ENCODE measurements at places on chromosomes 4 and X.

DNA sequence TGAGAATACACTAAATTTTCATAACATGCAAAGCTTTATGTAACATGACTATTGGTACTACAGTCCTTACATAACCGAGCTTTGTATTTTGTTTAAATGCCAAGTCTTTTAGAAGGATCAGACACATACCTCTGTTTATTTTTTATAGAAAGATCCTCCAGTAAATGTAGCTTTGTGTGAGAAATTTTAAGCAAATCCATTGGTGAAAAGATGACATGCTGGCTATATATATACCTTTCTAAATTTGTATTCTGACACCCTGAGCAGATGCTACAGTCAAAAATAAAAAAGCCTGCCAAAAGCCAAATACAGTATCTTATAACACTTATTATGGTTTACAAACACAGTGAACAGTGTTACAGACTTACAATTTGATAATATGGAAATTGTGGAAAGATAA is at the start of gene YIPF7:
YIPF7 (minus strand) TSS at position 201 of the 400 bp plus-strand sequence. CDS start 1,525 bp downstream, outside the sequence.
- no peak for DNase-seq

- DNase-seq: no peak
These were observed 4.8 kb downstream of the CPE start for GRCh38 chr4:165383591-165384073.

- peak; percentile 0 for DNase-seq
These were observed 50.7 kb downstream of the MXRA5 start for GRCh38 chrX:3295731-3296130.

- DNase-seq: no peak
These were observed 4.5 kb downstream of the SMIM9 start for GRCh38 chrX:154829926-154830442.

DNA sequence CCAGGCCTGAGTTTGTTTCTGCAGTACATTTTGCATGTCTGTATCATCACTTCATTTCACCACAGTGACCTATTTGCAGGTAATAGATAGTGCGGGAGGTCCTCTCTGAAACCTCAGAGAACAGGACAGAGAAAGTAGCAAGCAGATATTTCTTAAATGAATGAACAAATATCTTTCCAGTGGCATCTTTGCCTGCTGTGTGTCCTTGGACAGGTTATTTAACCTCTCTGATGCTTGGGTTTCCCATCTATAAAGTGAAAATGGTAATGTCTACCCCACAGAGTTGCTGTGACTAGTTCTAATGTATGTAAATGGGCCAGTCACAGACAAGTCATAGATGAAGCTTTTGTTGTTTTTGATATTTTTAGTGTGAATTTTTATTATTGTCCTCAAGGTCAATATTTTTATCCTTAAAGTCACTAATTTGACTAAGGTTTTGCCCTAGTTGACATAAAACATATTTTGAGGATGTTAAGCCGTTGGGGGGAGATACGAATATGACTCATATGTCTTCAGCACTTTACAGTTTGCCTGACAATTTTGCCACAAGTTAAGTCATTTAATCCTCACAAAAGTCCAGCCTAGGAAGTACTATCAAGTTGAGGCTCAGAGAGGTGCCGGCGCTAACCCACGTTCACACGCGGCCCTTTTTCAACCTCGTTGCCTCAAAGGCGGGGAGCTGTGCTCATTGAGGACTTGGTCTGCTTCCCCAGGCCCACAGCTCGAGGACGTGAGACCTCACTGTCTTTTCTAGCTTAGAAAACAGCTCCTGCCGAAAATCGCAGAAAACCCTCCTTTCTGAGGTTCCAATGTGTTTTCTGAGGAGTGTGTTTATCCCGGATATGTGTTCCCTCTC is 126.7 kb upstream of the STX18 start:
- no peak for DNase-seq

DNA sequence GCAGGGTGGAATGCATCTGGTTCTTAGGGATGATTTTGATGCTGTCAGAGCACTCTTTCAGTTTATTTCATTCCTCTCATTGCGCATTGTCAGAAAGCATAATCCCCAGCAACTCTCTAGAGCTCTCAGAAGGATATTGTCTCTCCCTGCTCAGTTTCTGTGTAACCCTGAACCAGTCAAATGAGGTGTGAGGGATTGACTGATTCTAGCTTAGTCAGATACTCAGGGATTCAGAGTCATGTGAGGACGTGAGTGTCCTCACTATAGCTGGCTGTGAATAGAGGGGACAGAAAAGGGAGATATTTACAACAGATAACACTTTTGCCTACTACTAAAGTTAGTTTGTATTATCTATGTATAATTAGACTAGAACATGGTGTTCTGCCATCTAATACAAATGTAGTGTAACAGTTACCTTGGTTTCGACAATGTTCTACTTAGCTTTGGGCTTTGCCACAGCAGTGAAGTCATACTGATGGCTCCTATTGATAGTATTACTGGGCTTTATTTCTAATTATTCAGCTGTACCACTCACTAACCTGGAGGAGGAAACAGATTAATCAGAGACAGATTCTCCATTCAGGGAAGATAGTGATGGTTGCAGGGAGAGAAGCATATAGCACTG is 19.5 kb downstream of the AP1AR start:
- peak; percentile 5 for DNase-seq

DNA sequence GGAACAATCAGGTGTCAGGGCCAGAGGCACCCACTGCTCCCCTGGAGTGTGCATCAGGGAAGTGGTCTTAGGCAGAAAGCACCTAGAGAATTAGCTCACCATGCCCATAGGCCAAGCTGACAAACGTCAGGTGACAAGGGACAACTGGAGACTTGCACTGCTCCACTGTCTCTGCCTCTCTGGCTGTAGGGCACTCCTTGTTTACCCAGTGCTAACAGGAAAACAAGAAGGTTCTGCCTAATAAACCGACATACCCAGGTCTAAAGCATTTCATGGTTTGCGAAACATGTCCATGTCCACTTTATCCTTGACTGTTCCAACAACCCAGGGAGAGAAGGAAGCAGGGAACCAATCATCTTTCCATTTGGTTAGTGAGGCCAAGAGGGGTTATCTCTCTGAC is 92.5 kb upstream of the MAMLD1 start:
- DNase-seq: no peak

DNA sequence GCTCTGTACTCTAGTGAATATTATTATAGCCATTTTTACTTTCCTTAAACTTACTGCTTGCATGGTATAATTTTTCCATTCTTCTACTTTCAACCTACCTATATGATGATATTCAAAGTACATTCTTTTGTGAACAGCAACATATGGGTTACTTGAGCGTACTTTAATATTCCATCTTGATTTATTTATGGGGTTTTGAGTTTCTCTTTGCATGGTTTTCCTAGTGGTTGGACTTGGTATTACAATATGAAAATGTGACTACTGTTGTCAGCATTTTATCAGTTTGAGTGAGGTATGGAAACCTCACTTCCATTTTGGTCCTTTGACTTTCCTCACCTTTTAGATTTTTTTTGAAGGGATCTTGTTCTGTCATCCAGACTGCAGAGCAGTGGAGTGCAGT is 35.9 kb downstream of the ADGRG4 start:
- peak; percentile 0 for DNase-seq

DNA sequence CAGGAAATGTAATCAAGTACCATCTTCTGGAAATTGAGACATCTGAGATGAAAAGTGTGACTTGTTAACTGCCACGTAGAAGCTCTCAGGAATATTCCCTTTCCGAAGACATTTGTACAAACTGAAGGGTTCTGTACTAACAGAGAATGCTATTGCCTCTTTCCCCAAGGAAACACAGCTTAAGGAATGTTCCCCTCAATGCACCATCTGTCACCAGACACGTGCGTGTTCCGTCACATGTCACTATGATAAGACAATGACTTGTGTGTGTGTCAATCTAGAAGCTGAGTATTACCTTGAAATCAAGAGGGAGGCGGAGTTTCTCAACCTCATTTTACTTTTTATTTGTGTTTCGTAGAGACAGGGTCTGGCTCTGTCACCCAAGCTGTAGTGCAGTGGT is 58.1 kb downstream of the DHRSX start:
- DNase-seq: no peak

DNA sequence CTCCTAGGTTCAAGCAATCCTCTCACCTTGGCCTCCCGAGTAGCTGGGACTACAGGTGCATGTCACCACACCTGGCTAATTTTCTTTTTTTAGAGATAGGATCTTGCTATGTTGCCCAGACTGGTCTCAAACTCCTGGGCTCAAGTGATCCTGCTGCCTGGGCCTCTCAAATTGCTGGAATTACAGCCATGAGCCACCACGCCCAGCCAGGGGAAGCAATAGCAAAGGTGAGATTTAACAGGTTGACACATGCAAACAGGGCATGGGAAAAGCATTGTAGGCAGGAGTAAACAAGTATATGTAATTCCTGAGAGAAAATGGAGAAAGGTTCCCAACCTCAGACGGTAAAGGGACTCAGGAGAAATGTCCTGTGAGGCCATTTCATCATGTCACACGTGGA is 33.6 kb upstream of the TBL1X start:
- no peak for DNase-seq

- no peak for DNase-seq
These were observed 7.3 kb downstream of the SEC24B start for GRCh38 chr4:109440948-109441347.

DNA sequence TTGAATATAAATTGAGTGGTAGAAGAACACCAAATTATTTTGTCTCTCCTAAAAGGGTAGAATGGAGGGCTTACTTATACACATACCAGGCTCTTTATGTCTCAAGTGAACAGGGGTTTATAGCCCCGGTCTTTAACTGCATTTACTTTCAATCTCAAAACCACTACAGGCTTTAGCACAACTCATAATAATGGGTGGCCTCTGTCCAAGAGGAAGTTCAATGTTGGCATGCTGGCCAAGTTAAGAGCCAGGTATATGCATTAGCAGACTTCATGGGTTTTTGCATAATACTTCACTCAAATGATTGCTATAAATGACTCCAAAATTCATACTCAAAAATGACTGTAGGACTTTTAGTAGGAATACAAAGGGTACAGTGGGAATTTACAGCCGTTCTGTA is 118.5 kb upstream of the OTUD4 start:
- DNase-seq: no peak

DNA sequence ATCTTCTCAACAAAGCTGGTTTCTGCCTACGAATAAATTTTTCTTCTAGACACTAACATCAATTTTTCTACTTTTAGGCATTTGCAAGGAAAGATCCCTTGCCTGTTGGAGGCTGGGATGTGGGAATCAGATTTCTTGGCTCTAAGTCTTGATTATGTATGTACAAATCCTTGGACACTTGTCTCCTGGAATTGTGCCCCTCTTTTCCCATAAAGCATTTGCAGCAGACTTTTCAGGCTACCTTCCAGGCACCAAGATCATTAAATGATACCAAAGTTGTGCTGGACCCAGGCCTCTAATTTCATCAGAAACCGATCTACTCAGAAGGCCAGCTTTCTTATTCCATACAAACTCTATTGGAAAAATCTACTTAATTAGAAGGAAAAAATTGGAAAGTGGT is 339.5 kb upstream of the DIPK2B start:
- no peak for DNase-seq

GRCh38 chr4:73730292-73730691 is 10.1 kb upstream of the CXCL8 start:
- no peak for DNase-seq

DNA sequence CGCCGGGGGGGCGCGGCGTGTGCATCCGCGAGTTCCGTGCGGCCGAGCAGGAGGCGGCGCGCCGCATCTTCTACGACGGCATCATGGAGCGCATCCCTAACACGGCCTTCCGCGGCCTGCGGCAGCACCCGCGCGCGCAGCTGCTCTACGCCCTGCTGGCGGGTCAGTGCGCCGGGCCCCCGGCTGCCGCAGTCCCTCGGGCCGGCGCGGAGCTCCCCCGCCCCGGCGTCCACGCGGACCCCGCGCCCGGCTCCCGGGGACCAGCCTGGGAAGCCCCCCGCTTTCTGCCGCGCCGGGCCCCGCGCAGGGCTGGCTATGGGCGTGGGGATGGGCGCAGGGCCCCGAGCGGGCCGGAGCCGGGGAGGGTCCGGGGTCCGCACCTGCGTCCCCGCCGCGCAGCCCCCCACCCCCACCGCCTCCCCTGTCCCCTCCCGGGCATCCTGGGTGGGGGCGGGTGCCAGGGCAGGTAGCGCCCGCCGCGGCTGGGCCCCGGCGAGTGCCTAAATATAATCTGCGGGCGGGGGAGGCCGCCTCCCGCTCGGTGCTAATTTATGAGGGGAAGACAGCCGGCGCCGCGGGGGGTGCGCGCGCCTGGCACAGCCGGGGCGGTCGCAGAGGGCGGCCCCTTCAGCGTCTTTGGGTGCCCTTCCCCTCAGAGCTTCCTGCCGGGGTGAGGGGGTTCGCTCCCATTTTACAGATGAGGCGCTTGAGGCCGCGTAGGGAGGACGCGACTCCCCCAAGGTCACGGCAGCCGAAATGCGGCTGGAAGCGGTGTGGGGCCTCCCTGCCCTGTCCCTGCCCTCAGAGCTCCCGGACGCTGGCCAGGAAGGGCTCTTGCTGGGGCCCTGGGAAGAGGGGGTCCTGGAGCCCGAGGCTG is 837 bp downstream of the NAT8L start:
- no peak for DNase-seq

DNA sequence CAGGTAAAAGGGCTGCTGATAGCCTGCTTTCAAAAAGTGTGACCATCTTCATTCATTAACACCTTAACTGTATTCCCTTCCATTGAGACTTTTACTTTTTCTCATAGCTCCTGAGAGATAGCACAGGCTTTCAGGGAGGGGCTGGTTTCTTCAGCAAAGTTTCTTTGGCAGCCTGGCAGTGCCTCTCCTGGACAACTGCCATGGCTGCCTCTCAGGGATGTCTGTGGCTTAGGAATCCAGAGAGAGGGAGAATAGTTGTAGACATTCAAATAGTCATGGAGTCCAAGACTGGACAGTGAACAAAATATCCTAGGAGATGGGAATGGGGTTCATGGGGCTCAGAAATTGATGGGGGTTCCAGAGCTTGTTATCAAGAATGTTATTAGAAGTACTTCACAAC is 81.1 kb downstream of the FAM47B start:
- DNase-seq: no peak

- no peak for DNase-seq
These were observed 72.4 kb downstream of the COQ2 start for GRCh38 chr4:83212041-83212851.

DNA sequence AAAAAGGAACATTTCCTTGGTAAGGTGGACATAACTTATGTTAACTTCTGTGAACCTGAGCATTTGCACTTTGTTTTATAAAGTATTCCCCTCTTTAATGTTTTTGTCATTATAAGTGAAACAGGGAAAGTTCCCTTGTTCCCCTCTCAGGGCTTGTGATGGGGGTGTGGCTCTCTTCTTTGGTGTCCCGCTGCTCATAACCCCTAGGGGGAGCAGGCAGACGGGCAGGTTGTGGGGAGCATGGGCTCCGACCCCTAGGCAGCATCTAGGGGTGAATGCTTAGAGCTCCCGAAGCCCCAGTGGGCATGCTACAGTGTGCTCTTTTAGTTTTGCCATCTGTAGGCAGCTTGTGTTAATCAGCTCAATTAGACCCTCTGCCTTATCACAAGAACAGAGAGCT is 200.4 kb downstream of the DACH2 start:
- no peak for DNase-seq

DNA sequence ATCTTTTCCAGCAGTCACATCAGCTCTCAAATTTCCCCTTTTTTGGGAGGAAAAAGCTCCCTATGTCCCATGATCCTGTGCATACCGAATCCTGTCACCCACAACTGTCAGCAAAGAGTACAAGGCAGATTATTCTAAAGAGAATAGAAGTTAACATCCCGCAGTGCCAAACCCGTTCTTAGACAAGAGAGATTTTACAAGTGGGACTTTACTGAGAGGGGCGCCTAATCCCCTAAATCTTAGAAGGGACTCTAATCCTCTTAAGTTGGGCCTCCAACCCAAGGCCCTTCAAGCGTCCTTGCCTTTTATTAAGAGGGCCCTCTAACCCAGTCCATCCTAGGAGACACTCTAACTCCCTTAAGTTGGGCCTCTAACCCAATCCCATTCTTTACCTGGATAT is 193.9 kb downstream of the CPXCR1 start:
- no peak for DNase-seq

- DNase-seq: no peak
These were observed 93.4 kb downstream of the REPS2 start for GRCh38 chrX:17039826-17040225.

Measured in erythroblast (primary cell).